ENCODE measurements at places on chromosomes 4 and X.

GRCh38 chr4:149005191-149005590, 563.0 kb upstream of the NR3C2 start:
- DNase-seq: no peak

GRCh38 chr4:47010912-47011446, 17.6 kb upstream of the GABRA4 start:
- DNase-seq: no peak

DNA sequence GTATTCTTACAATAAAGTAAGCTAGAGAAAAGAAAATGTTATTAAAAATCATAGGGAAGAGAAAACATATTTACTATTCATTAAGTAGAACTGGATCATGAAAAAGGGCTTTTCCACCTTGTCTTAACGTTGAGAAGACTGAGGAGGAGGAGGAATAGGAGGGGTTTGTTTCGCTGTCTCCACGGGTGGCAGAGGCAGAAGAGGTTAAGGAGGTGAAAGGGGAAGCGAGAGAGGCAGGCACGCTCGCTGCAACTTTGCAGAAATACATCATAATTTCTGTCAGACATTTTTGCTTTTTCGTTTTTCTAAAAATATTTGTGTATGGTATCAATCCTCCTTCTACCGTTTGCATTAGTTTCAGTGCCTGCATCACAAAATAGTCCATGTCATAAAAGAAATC, 2375.1 kb upstream of the AGA start:
- no peak for DNase-seq

DNA sequence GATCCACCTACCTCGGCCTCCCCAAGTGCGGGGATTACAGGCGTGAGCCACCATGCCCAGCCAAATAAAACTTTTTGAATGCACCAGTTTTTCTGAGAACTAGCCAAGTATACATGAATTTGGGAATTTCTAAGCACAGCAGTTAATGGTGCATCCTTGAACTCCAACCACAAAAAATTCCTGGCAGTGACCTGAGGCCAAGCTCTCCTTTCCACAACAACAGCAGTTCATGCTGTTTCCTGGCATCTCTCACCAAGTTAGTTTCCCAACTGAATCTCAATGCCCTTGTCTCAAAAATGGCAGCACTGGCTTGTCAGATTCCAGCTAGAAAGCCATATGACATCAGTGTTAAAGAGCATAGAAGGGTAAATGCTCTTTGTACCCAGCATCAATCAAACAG, 15.9 kb upstream of the XKRX start:
- DNase-seq: no peak

GRCh38 chrX:69119122-69119521, 46.1 kb downstream of the PJA1 start:
- no peak for DNase-seq

DNA sequence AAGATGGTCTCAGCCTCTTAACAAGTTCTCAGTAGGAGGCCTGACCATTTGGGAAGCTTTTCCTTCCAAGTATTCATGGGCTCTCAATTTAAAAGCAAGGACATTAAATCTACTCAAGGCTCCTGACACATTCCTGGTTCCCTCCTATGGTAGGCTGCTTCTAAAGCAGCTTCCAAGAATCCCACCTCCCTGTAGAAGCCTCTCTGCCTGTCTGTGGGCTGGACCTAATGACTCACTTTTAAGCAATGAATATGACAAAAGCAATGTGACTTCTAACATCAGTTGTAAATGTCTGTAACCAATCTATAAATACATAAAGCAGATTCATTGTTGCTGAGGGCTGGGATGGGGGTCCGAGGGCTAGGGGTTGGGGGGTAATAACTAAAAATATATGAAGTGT, 99.5 kb upstream of the FAM9B start:
- no peak for DNase-seq

GRCh38 chr4:74456849-74457395, 12.0 kb downstream of the AREG start:
- no peak for DNase-seq

GRCh38 chrX:9327747-9328145, 137.1 kb upstream of the TBL1X start:
- DNase-seq: no peak

GRCh38 chrX:74419864-74420195, 1.5 kb upstream of the SLC16A2 start:
- DNase-seq: no peak
